Temporal lobe (tissue), 4 donors: ENCODE measurements at places on chromosomes 6 and 20. TPM values are rescaled to one million over a fixed set of nuclear protein-coding genes. Genes with fewer than 3 reads are reported as not detected.

Gene TPBG
- total RNA-seq, result 3.7 TPM

Gene ADA
- 1.5 TPM for total RNA-seq

Gene RPN2
- 70.3 TPM for total RNA-seq

Gene ZNF334
- 17.5 TPM for total RNA-seq
